ENCODE measurements at places on chromosomes 13 and 19.

GRCh38 chr13:45702088-45702487 is at the start of gene CBY2:
Gene CBY2, plus strand, starts transcription at chr13:45702320. Its CDS starts 71 bp downstream, at chr13:45702391.
- DNase-seq = no peak

DNA sequence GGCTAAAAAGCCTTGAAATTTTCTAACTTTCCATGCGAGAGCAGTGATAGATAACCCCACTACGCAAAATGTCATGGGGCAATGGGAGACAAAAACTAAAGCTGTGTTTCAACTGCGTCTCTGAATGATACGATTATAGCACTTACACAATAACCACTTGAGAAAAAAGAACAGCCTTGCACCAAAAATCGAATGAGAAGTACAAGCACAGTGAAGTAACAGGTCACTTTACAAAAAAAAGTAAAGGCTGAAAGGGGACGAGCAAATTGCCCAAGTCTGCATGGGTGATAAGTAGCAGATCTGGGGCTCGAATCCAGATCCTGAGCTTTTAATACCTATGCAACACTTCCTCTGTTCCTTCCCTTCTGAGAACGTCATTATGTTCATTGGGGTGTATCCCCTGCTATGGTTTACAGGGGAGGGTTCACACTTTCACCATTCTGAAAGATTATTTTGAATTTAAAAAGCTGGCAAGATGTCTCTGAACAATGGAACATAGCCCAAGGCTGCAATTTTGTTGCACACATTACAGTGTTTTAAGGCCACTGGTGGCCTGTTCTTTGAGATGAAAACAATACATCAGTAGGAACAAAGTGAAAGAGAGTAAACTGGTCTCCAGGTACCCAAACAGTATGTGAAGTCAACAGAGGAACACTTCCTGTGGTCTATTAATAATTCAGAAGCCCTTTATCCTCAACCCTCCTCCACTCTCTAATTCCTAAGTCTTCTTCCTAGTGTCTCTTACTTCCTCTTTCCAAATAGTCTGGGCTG is 3.2 kb downstream of the CPB2 start:
- DNase-seq = no peak

GRCh38 chr13:77065461-77066147 is 38.6 kb upstream of the FBXL3 start:
- no peak for DNase-seq

GRCh38 chr19:16075430-16076153 is 703 bp upstream of the TPM4 start:
- DNase-seq = no peak

DNA sequence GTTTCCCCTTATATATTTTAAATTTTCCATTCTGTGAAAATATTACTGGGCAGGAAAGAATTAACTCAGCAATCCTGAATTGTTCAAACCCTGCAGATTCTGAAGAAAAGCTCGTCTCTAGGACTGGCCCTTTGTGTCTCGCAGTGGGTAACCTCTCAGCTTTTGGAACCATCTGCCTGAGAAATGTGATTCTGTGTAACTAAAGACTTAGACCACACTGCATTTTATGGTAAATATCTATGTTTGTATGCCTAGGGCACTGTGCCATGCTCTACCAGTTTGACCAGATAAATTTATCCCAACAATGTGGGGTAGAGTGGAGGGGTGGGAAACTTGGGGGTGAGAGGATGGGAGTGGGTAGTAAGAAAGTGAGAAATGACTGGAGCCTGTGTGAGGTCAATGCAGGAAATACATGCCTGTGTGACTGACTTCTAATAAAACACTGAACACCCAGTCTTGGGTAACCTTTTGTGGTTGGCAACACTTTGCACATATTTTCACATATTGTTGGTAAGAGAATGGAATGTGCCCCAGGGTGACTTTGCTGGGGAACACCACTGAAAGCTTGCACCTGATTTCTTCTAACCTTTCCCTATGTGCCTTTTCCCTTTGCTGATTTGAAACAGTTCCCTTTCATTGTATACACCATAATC is 1181.9 kb downstream of the OLFM4 start:
- DNase-seq = no peak

DNA sequence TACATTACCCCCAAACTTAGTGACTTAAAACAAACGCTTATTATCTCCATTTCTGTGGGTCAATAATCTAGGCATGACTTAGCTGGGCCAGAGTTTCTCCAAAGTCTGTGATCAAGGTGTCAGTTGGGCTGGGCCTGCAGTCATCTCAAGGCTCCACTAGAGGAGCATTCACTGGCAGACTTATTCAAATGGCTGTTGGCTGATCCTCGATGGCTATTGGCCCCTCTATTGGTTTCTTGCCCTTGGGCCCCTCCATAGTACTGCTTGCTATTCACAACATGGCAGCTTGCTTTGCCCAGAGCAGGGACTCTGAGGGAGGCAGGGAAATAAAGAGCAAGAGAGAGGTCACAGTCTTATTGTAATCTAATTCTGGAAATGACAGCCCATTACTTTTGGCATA is 57.6 kb downstream of the RCBTB2 start:
- DNase-seq = no peak

DNA sequence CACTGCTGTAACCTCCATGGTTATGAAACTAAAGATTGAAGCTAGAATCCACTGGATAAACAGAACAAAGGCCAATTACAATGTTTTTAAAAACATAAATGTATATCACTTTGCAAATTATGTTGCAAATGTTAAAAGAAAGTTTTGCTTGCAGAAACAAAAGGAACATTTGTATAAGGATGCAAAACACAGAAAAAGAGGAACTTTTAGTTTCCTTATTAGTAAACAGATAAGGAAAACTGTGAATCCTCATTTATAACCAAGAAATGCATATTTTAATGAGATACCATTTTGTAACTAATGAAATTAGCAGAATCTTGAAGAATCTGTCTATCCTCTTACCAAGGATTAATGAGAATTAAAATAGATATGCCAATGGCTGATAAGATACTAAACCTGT is 32.3 kb downstream of the LPAR6 start:
- no peak for DNase-seq

DNA sequence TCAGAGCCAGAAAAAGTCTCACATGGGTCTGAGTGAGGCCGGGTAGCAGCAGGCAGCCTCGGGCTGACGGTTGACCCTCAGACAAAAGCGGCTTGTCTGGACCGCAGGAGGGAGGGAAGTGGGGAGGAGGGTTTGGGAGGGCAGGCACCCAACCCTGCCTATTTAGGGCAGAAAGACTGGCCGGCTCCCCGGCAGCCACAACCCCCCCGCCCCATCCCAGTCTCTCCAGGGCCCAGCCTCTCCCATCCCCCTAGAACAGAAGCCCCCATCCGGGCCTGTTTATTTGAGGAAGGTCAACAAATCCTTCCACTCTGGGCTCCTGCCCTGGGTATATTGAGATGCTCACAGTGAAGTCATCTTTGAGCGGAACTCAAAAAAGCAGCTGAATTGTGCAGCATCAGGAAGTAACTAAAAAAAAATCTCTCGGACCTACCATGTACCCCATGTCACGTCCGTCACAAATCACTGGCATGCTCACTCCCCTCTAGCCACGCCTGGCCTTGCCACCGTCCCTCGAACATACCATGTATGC is 6.3 kb downstream of the DACT3 start:
- DNase-seq = no peak

DNA sequence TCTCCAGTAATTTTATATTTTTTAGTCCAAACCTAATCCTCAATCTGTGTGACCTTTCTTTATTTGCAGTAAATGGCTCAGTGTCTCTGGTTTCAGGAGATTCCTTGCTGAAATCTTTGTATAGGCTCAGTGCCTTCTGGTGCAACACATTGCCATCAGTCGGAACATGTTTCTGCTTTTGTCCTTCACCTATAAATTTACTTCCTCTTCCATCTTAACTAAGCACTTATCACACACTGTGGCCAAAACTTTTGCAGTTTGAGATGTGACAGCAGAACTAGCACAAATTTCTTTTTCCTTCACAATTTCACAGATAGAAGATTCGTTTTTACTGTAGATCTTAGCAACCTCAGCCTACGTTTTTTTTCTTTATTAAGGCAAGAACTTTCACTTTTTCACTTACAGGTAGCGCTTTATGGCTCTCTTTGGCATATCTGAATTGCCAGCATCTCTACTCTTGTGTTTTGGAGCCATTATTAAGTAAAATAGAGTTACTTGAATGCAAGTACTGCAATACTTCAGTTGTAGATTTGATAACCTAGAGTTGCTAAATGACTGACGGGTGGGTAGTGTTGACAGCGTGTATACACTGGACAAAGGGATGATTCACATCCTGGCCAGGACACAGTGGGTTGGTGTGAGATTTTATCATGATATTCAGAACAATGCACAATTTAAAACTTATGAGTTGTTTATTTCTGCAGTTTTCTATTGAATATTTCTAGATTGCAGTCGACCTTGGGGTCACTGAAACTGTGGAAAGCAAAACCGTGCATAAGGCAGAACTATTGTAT is 44.3 kb downstream of the NDFIP2 start:
- DNase-seq = no peak

DNA sequence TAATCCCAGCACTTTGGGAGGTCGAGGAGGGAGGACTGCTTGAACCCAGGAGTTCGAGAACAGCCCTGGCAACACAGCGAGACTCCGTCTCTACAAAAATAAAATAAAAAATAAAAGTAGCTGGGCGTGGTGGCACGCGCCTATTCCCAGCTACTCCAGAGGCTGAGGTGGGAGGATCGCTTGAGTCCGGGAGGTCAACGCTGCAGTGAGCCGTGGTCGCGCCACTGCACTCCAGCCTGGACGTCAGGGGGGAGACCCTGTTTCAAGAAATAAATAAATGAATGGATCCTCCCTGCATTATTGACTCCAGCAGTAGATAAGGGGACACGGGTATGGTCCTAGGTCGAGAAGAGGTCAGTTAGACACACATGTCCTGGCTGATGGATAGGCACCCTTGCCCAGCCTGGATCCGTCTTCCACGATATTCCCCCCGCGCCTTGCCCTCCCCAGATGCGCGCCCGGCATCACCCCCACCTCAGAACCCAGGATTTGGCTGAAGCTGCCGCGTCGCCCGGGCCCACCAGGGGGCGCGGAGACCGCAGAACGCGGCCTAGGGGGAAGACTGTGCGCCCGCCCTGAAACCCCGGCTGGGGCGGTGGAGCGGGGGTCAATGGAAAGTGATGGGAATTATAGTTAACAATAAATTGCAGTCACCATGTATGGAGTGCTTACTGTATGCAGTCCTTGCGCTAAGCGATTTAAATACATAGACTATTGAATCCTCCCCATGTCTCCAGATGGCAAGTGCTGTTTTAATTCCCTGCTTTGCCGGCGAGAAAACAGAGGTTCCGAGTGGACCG is 2.1 kb upstream of the HOOK2 start:
- DNase-seq = no peak

- no peak for DNase-seq
Measured at GRCh38 chr13:26112843-26113242, 61.0 kb upstream of the SHISA2 start.

DNA sequence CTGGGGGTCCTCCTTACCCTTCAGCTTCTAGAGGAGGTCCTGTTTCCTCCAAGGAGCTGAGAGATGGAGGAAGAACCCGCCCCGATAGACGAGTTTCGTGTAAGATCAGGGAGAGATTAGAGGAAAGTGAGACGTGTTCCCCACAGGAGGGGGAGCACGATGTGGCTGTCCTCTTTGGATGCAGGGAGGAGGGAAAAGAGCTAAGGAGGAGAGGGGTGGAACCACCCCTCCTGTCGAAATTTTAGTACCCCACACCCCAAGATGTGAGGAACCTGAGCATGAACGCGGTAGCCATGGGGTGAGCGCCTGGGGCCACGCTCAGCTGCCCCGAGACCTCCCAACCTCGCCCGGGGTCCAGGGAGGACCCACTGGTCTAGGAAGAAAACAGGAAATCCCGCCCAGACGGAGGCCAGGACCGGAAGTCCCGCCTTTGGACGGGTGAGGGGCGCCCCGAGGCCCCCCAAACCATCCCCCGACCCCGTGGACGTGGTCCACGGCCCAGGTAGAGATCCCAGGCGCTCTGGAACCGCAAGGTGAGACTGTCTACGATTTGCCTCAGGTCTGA is 1.2 kb downstream of the AKT1S1 start:
- DNase-seq = no peak

DNA sequence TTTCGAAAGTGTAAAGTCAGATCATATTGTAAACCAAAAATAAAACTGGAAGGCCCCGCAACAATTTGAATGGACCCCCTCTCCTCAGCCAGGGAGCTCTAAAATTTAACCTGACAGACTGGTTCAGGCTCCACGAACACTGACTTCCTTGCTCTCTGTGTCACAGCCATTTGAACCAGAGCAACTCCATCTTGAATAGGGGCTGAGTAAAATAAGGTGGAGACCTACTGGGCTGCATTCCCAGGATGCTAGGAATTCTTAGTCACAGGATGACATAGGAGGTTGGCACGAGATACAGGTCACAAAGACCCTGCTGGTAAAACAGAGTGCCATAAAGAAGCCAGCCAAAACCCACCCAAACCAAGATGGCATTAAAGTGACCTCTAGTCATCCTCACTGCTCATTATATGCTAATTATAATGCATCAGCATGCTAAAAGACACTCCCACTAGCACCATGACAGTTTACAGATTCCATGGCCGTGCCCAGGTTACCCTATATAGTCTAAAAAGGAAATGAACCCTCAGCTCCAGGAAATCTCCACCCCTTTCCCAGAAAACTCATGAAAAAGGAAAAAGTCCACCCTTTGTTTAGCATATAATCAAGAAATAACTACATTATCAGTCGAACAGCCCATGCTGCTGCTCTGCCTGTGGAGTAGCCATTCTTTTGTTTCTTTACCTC is 43.1 kb downstream of the RFXAP start:
- DNase-seq = no peak

DNA sequence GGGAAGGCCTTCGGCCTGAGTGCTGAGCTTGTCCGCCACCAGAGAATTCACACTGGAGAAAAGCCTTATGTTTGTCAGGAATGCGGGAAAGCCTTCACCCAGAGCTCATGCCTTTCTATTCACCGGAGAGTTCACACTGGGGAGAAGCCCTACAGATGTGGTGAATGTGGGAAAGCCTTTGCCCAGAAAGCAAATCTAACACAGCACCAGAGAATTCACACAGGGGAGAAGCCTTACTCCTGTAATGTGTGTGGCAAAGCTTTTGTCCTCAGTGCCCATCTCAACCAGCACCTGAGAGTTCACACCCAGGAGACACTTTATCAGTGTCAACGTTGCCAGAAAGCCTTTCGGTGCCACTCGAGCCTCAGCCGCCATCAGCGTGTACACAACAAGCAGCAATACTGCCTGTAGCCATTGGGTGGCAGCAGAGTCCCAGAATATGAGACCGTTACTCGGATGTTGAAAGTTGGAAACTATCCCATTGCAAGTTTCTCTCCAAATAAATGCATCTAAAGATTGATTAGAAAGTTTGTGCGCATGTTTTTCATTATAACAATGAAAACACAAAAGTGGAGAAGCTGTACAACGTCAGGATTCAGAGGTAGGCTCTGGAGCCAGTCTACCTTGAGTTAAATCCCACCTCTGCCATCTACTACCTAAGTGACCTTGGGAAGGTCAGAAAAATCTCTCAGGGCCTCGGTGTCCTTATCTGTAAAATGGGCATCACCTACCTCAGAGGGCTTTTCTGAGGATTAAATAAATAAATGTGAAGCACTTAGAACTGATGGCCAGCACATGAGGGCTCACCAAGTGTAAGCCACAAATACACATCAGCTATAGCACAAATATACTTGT is 21.1 kb downstream of the ZNF473 start:
- DNase-seq = no peak

GRCh38 chr19:51784922-51785690 is 9.9 kb upstream of the FPR3 start:
- no peak for DNase-seq

Measured in NCI-H187 treated with DMSO at 0.1 percent for 48 hours (cell line).